ENCODE measurements at places on chromosomes 16 and 17.
A peak's percentile ranks its signal among the peaks of the same experiment; 100 is the strongest.

- no peak for DNase-seq
These were observed 27.4 kb upstream of the CPNE2 start for GRCh38 chr16:57064995-57065394.

GRCh38 chr16:54422159-54422558, 135.6 kb upstream of the IRX3 start:
- no peak for DNase-seq

- DNase-seq = no peak
These were observed 8.5 kb downstream of the NAGPA start for GRCh38 chr16:5025171-5025632.

- no peak for DNase-seq
These were observed 212.3 kb upstream of the CHMP6 start for GRCh38 chr17:80779336-80779735.

- no peak for DNase-seq
These were observed 80.4 kb downstream of the ABCC12 start for GRCh38 chr16:48075398-48075797.

GRCh38 chr17:44859701-44860100, 12.0 kb downstream of the HIGD1B start:
- no peak for DNase-seq

DNA sequence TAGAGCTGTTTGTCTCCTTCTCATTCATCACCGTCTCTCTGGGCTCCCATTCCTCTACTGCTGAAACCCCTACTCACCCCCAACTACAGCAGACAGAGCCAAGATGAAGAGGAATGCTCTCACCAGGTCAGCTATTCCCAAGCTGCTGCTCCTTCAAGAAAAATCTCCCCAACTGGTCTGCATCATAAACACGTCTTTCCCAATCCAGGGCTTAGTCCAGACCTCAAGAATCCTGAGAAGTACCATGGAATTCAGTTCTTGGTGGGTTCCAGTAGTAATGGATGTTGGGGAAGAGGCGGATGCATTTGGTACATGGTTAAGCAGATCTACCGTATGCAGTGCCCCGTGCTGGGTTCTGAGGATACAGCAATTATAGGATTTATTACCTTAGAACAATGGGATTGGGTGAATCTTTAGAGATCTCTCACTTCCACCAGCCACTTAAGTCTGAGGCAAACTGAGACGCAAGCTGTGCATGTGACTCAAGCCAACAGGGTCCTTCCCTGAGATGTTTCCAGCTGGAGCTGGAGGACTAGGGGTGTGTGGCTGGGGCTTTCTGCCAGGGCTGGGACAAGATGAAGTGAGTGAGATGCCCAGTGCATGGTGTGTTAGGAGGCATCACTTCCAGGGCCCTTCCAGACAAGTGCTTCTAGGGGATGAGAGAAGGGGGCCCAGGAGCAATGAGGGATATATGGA, 232.7 kb upstream of the CDH5 start:
- DNase-seq = no peak

DNA sequence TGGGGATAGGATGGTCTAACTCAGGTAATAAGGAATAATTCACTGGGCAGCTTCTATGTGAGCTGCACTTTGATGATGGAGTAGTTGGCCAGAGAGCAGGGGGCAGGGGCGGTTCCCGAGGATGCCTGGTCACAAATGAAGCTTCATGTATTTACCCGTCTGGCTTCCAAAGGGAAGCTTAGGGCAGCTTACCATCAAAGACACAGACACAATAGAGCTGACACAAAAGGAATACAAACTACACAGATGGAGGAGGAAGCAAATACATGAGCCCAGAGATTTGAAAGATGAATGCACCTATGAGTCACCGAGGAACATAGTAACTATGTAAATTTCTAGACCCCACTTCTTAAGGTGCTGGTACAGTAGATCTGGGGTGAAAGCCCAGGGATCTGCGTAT, 8.7 kb upstream of the EMP2 start:
- no peak for DNase-seq

GRCh38 chr16:23504453-23505179, 5.7 kb downstream of the GGA2 start:
- DNase-seq = peak; percentile 44

- no peak for DNase-seq
These were observed 195.2 kb upstream of the CHMP6 start for GRCh38 chr17:80796430-80796861.

GRCh38 chr17:64300699-64300965, 37.6 kb upstream of the TEX2 start:
- DNase-seq = no peak

GRCh38 chr16:2884041-2884451, 1.0 kb downstream of the FLYWCH2 start:
- DNase-seq = no peak

DNA sequence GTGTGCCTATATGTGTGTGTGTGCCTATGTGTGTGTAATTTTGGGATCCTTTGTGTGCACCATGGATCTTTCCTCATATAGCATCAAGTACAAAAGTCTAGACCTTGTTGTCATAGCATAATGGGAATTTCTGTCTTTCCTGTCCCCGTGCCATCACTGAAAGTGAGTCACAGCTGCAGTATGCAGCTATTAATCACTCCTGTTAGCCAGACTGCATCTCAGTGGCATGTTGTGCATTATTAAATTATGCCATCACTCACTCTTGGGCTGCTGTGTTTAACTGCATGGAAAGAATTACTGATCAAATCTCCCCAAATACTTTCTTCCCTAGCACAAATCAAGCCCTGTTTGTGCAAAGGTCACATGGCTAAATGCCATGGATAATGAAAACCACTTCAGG, 92.4 kb downstream of the CBLN1 start:
- no peak for DNase-seq

DNA sequence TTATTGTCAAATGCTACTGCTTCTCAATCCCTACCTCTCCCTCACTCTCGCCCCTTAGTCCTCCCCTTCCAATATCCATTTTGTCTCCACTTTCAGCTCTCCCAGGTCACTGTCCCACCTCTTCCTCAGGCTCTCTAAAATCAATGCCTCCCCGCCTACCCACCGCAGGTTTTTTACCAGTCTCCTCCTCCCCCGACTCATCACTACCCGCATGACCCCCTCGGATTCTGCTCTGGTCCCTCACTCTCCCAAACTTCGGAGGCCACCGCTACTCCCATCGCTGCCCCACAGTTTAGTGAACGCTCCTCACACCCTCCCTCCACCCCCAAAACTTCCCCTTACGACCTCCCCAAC, 513 bp downstream of the CRLF3 start:
- DNase-seq = no peak

GRCh38 chr16:15736529-15736928, 86.5 kb downstream of the NDE1 start:
- DNase-seq = no peak

Measured in stimulated activated CD4-positive, alpha-beta T cell treated with anti-CD3 and anti-CD28 coated beads, Interleukin-2, amount 100 ng/mL, for 4 hours (primary cell).